Urothelium cell line (cell line): ENCODE measurements at places on chromosomes 16 and 17.
A peak's percentile ranks its signal among the peaks of the same experiment; 100 is the strongest.

GRCh38 chr17:957856-958421 lies 21.6 kb downstream of the NXN start:
- DNase-seq, result peak; percentile 37

DNA sequence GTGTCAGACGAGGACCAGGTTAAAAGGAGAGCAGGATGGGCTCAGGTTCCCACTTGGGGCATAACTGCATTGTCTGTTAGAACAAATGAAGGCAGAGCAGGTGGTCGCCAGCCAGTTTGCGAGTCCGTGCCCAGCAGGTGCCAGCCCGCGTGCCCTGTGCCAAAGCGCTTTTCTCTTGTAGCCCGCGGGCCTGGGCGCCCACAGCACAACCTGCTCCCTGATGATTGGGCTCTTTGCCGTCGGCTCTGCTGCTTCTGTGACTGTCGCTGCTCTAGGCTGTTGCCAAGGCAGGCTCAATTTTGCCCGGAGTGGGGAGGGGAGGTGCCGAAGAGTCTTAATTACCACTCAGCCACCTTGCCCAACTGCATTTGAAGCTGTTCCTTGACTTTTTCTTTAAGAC lies 21.1 kb downstream of the KNOP1 start:
- no peak for DNase-seq

DNA sequence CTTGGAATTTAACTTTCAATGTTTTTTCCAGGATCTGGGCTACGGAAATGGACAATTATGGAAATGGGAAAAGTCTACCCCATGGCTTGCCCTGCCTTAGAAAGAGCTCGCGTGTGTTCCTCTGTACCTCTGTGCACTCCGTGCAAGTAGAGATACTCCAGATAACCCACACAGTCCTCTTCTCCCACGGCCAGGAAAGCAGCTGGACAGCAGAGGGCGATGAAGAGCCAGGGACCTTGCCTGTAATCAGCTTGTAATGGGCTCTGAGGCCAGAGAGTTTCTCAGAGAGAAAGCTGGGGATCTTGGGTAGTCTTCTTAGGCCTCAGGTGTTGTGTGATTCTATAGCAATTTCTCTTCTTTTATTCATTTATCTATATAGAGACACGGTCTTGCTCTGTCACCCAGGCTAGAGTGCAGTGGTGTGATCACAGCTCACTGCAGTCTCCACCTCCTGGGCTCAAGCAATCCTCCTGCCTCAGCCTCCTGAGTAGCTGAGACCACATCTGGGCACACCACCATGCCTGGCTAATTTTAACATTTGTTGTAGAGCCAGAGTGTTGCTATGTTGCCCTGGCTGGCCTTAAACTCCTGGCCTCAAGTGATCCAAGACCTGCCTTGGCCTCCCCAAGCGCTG lies 2.4 kb upstream of the SOCS7 start:
- DNase-seq, result peak; percentile 74

DNA sequence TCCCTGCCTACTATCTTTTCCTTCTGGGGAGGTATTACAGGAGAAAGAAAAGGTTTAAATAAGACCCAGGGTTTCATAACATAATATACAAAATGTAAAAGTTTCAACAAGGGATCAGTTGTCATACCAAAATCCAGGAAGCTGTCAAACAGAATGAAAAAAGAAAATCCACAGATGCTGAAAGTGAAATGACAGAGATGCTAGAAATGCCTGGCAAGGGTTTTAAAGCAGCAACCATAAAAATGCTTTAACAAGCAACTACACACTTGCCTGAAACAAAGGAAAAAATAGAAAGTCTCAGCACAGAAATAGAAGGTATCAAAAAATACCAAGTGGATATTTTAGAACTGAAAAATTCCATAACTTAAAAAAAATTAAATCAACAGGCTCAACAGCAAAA lies 105.0 kb downstream of the C16orf78 start:
- no peak for DNase-seq

DNA sequence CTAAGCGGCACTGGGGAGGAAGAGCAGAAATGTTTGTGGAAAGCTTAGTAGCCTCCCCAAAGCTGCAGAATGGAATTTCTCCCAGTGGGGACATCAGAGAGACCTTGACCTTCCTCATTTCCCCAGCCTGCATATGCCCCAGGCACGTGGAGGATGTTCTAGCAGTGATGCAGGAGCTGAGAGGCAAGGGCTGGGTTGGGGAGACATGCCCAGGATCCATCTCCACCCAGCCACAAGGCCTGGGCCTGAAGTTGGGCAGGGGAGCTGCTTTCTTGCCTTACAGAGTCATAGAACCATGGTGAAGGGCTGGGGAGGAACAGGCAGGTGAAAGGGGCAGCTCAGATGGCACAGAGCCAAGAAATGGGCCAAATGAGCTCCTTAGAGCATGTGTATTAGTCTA lies 104.0 kb downstream of the TMEM132E start:
- no peak for DNase-seq

- DNase-seq, result no peak
These were observed 11.9 kb downstream of the SLC7A6 start for GRCh38 chr16:68276223-68276622.

- no peak for DNase-seq
These were observed 115.1 kb downstream of the PPM1E start for GRCh38 chr17:58870747-58871146.
